Heart right ventricle (tissue), 16 donors: ENCODE measurements at places on chromosomes 16 and 17. TPM values are rescaled to one million over a fixed set of nuclear protein-coding genes. Genes with fewer than 3 reads are reported as not detected.

The PLD6 gene
- polyA plus RNA-seq: 6.9 TPM

GRCh38 chr16:89315791-89316581 lies 98.5 kb downstream of the ZNF778 start:
- DNase-seq: peak; percentile 51

DNA sequence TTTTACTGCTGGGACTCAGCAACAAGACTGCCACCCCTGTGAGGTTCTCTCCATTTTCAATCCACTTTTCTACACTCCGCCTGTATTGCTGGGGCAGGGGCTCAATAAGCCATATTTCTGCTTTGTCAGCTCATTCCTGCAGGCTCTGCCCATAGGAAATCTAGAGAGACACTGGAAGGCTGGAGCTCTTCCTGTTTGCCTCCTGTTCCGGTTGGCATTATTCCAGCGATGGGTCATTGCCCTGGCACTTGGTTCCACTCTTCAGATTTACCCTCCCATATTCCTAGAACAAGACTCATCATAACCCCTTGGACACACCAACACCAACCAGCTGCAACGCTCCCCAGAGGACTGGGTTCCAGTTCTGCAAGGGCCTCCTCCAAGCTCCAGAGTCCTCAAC lies 210.4 kb downstream of the CA10 start:
- no peak for DNase-seq

GRCh38 chr16:57271063-57271345 lies 13.5 kb downstream of the PLLP start:
- DNase-seq: no peak

GRCh38 chr16:75379911-75380847 lies 53.1 kb downstream of the CFDP1 start:
- no peak for DNase-seq

DNA sequence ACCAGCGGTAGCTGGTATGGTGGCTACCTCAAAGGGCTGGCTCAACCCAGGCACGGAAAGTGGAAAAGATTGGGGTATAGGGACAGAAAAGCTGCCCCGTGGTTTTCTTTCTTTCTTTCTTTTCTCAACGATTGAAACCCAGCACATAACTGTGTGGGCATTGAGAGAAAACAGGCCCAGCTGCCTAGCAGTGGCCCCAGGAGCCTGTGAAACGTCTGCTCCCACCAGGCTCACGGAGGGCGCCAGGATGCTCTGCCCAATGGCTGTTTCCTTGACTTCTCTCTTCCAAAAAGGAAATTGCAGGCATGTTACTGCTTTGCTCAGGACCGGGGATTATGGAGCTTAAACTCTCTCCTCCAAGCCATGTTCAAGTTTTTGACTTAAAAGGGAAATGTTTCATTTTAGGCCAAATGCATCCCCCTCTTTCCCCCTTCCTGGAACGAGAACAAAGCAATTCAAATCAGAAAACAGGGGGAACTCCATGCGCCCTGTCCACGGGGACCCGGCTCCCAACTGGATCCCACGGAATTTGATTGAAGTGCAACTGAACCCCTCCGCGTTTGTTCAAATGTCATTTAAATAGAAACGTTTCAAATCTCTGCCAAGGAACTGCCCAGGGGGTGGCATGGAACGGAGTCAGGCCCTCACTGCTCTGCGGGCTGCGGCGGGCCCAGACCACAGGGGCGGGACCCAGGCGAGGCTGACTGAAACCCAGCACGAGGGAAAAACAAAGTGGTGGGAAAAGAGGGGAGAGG lies 133.5 kb downstream of the RGS9 start:
- DNase-seq: no peak

DNA sequence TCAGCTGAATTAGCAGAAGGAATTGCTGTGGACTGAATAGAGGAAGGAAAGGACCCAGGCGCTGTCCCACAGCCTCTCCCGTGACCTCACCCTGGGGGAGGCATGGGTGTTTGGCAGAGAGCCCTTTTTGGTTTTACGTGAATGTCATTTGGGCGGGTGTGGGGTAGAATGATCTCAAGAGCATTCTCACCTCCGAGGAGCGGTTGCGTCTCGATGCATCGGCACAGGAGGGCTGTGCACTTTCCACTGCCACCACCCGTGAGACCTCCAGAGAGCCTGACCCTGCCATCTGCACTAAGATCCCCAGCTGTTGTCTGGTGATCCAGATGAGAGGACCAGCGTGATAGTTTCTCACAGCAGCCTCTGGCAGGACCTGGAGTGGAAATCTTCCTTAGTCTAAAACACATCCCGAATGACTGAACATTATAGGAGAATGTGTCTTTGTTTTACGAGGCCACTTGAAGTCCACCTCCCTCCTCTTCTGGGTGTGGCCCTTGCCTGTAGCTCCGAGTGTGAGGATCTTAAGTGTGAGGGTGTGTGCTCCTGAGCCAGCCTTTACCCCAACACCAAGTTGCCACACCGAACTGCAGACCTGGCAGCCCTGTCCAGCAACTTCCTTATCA lies 29.3 kb downstream of the FOXK2 start:
- peak; percentile 43 for DNase-seq

The FGF11 gene
- 7.2 TPM for polyA plus RNA-seq

DNA sequence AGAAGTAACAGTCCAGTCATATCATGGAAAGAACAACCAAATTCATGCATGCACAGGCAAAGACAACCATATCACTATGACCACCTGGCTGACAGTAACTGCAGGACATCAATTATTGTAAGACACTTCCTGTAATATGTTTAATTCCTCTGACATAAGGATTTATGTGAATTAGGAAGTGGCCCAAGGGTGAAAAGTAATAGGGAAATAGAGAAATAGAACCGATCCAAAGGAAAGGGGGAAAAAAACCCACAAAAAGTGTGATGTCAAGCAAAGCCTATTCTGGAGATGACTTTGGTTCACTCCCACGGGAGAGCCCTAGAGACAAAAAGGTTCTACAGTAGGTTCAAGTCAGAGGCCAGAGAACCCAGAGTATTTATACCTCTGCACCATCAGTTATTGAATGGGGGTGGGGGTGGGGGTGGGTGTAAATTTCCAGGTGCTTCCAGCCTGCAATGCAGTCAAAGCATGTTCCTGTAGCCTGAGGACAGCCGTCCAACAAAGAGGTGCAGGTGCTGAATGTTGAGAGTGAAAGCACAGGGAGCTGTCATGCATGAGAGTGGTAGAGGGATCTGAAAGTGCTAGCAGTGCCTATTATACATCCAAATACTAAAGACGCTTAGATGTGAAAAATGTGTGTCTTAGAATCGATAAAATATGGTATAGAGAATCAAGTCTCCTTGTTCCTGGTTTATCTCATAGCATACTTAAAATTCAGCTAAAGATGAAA lies 95.6 kb upstream of the HLF start:
- DNase-seq: no peak

The CCDC144A gene
- 0.32 TPM for polyA plus RNA-seq

DNA sequence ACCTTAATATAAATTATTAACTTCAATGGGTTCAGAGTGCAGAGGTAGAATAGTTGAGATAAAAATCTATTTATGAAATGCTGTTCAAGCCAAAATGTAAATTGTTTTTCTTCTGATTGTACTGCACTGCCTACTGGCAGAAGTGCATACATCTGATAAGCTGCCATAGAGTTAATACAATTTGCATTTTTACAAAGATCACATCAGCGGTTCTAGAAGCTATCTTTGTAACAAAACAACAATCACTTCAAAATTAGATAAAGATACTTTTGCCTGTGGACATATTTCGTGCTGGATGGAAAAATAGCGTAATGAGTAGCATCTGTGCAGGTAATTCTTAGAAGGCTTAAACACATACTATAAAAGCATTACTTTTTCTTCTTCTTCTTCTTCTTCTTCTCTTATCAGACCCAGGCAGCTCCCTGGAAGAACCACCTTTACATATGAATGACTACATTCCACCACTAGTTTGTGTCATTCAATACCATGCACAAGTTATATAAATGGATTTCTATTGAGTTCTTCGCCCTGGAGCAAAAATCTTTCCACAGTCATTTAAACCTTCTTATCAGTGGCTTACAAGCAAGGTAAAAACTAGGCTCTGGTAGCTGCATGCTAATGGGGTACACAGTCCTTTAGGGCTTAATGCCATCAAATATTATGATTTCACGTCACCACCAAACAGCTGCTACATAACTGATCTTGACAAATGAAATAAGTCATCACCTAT lies 47.0 kb downstream of the SYNRG start:
- no peak for DNase-seq

- DNase-seq: peak; percentile 50
These were observed 6.1 kb downstream of the DRG2 start for GRCh38 chr17:18093616-18094408.

GRCh38 chr16:2468233-2468724 lies 2.8 kb upstream of the NTN3 start:
- no peak for DNase-seq

- DNase-seq: peak; percentile 82
These were observed 14.7 kb upstream of the BCAR1 start for GRCh38 chr16:75265911-75266701.

- peak; percentile 23 for DNase-seq
These were observed 20.3 kb downstream of the TRARG1 start for GRCh38 chr17:1299552-1300370.

GRCh38 chr16:67245186-67245585 lies 2.1 kb downstream of the FHOD1 start:
- DNase-seq: no peak

DNA sequence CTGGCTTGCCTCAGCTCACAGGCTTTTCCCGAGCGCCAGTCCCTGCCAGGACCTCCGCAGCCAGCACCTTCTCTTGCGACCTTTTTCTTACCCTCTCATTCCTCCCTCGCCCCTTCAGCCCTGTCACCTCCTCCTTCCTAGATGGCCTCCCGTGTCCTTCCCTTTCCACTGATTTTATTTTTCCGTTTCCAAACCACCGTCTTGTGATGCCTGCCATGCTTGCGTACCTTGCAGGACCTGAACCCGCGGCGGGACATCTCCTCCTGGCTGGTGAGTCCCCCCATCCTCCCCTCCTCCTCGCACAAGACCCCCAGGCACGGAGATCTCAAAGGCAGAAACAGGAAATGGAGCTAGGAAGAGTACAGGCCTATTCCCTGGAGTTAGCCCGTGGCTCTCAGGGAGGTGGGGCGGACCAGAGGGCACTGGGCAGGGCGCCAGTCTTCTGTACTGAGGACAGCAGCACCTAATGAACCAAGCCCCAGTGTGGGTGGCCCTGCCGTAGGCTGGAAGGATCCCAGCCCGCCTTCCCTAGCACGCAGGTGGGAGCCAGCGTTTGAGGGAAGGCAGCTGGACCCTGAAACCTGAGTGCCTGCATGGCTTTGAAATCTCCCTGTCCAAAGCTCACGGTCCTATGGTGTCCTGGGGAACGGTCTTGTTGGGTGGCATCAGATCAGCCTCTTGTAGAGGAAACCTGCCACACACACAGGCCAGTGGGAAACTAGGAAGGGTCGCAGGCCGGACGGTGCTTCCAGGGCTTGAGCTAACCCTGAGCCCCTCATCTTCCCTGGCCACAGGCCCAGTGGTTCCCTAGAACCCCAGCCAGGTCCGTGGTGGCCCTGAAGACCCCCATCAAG lies 612 bp downstream of the CISD3 start:
- DNase-seq: peak; percentile 77
